ENCODE measurements at places on chromosomes 13 and 19.

GRCh38 chr13:57569986-57570385, 61.6 kb upstream of the PCDH17 start:
- peak; percentile 1 for DNase-seq

DNA sequence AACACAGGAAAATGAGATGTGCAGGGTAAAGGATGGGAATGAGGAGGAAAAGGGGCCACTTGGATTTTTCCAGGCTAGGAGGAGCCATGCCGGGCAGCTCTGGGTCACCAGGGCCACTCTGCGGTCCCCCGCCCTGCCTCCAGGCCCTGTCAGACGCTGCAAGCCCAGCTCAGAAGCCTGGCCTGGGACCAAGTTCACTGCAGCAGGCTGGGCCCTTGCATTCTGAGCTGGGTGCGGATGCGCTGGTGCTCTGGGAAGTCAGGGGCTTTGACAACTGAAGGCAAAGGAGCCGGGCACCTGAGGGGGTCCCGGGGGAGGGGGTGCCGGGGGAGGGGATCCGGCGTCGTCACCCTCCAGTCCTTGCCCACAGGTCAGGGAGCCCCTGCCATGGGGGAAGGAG, 77.5 kb downstream of the WTIP start:
- DNase-seq: no peak

DNA sequence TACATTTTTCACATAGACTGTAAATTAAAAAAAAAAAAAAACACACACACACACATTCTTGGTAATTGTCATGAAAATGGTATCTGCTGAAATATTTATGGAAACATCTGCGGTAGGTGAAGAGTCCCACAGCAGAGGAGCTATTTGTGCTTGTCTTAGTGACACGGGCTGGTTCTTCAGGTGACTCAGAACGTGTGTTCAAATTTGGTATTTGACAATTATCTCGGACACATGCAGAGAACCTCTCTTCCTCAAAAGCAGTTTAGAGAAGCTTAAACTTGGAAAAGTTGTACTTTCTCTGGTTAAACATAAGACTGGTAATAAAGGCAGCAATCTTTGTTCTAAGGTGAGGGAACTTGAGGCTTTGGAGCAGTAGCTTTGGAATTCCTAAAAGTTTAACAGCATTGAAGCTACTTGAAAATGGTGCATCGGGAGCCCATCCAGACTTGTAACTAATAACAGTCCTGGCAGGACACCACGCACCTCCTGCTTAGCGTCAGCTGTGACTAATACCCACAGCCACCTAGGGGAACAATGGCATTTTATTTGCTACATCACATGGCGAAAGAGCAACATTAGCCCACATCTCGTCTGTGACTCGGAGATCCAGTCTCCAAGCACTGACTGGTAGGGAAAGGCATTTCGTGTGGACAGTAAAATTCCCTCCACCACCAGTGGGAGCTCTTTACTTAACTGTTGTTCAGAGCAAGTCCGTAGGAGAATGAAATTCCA, 1505.1 kb upstream of the SLC10A2 start:
- DNase-seq: peak; percentile 79

DNA sequence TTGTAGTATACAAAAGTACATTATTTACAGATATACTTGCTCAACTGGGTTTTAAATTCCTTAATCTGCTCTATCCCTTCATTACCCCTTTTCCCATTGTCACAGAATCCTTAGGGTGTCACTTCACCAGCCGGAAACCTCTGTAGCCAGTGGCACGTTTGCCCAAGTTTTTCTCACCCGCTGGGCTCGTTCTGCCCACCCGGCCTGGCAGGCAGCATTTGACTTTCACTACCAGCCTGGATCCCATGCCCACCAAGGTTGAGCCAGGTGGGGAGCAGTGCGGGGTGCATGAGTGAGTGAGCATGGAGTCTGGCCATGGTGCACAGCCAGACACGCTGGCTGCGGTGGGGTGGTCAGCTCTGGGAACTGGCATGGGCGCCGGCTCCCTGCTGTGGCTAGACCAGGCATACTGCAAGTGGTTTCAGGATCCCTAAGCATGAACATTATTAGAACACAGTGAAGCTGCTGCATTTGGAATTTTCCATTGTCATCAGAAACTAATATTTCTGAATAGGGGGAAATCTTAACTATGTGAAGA, 98.3 kb downstream of the NALCN start:
- DNase-seq: no peak

DNA sequence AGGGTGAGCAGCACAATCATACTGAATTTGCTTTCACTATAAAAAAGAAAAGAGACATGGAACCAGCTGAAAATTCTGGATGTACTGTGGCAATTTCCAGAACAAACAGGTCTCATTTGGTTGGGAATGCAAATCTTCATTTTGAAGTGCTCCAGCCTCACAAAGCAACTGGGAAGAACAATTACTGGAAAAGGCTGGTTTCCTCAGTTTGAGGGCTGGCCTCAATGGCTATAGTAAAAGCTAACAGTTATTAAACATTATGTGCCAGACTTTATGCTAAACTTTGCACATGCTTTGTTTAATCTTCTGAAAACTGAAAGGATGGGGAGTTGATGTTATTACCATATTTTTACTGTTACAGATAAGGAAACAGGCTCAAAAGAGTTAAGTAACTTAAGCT, 3.0 kb downstream of the OBI1 start:
- no peak for DNase-seq

- peak; percentile 85 for DNase-seq
Measured at GRCh38 chr13:102825921-102826706, 19.7 kb upstream of the ERCC5 start.

- DNase-seq: no peak
Measured at GRCh38 chr13:33081666-33082065, 65.4 kb downstream of the KL start.

DNA sequence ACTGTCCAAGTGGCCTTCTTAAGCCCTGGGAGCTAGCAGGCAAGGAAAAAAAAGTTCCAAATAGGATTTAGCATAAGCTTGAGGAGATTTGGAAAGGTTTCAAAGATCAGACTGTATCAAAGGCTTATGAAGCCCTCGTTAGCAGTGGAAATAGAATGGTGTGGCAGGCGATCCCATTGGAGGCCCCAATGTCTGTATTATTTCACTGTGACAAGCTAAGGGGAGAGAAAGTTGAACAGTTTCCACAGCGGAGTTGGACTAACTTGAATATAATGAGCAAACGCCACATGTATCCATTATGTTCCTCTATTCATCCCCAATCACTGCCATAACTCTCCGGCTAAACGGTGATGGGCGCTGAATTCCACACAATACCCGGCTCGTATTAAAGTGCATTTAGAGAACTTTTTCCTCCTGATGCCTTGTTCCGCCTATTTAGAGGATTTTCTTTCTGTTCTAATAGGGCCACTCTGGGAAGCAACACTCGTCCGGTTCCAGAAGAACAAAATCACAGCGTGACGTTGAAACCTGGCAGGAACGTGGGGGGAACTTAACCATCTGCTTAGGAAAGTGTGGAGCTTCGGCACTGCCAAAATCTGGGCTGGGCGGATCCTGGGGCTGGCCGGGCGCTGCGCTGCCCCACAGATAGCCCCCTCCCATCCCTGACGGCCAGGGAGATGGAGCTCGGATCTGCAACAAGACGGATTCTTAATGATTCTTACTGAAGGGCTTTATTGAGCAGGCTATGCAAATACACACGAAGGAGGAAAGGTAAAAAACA, 1.0 kb upstream of the PCDH8 start:
- DNase-seq: no peak

- no peak for DNase-seq
Measured at GRCh38 chr19:51593138-51593890, 22.2 kb downstream of the ZNF175 start.

All from non-pigmented ciliary epithelial cell (primary cell).